ENCODE measurements at places on chromosomes 6 and 20.

DNA sequence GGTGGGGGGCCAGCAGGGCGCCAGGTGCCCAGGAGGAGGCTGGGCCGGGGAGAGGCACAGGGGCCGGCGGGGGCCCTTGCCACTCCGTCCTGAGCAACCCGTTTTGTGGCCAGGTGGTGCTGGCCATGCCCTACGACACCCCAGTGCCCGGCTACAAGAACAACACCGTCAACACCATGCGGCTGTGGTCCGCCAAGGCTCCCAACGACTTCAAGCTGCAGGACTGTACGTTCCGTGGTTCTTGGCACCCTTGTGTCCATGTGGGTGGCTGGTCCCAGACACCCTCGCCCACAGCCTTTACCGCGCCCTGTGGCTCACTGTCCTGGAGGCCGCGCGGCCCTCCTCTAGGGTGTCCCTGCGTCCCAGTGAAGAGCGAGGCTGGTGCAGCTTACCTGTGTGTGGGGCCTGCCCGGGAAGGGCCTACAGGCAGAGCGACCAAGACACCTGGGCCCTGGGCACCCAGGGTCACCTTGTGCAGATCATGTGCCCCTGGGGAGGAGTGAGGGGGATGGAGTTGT is 28.7 kb downstream of the PYGB start:
- DNase-seq: no peak

DNA sequence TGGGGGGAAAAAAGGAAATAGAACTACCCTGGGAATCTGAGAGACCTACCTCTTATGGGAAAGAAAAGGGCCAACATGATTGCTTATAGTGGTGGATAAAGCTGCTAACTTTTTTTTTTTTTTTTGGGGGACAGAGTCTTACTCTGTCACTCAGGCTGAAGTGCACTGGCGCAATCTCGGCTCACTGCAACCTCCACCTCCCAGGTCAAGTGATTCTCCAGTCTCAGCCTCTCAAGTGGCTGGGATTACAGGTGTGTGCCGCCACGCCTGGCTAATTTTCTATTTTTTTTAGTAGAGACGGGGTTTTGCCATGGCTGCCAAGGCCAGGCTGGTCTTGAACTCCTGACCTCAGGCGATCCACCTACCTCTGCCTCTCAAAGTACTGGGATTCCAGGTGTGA is 39.5 kb upstream of the TBC1D22B start:
- DNase-seq: no peak

DNA sequence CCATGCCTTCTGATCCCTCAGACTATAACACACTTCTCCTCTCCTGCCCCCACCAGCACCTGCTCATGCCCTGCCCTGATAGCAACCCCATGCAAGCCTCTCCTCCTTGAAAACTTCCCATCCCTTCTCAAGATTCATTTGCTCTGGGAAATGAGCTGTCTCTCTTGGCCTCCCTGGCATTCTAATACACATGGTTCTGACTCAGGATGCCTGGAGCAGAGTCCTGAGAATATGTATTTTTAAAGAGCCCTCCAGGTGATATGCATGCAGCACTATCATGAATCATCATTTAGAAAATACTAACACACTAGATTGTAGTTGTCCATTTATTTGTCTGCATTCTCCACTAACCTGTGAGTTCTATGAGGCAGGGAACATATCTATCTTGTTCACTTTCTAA is 26.6 kb downstream of the HDGFL1 start:
- DNase-seq: no peak

- DNase-seq: no peak
Measured at GRCh38 chr6:117505311-117505710, 22.8 kb downstream of the DCBLD1 start.

DNA sequence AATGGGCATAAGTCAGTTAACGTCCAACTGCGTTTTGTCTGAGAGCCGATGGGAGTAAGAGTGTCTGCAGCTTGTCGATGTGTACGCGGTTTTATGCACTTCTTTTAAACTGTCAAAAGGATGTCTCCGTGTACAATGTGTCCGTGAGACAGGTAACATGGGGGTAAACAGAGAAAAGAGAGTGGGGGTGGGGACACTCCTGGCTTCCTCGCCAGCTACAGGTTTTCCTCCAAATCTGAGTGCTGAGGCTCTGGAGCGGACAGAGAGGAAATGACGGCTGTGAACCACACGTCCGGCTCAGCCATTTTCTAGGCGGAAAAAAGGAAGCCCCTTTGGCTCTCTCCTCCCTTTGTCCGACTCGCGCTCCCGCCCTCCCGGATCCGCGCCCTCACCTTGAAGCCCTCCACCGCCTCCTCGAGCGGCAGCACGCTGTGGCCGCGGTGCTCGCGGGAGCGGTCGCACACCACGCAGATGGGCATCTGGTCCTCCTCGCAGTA is 916 bp downstream of the TRIM27 start:
- no peak for DNase-seq

DNA sequence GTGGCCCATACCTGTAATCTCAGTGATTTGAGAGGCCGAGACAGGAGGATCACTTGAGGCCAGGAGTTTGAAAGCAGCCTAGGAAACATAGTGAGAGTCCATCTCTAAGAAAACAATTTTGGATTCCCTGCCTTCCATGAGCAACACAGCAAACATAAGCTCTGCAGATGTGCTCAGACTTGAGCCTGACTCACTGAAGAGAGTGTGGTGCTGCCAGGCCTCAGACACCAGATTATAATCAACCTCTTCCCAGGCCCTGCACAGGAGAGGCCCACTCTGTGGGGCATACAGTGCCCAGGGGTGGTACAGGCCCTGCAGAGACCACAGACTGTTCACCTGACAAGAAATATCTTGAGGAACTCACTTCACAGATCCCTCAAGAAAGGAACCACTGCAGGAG is 19.9 kb downstream of the HLA-DPB1 start:
- DNase-seq: no peak

DNA sequence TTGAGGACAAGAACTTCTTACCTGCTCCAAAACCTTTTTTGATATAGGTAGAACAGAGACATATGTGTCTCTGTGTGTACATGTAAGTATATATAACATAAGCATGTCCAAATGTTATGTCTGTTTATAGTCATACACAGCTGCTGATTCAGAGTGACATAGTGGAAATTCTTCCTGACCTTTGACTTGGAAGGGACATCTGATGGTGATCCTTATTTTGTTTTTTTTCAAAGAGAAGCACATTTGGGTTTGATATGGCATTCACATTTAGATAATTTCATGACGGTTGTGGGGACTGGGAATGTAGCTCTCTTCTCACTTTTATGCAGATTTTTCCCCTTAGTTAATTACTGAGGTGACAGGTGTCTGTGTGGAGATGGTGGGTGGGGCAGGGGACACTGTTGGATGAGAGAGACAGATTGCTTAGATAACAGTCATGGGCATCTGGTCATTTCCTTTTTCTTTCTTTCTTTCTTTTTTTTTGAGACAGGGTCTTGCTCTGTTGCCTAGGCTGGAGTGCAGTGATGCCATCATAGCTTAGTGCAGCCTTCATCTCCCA is 39.0 kb downstream of the FARS2 start:
- DNase-seq: no peak

GRCh38 chr6:145067430-145067829 is 667.9 kb downstream of the EPM2A start:
- no peak for DNase-seq

DNA sequence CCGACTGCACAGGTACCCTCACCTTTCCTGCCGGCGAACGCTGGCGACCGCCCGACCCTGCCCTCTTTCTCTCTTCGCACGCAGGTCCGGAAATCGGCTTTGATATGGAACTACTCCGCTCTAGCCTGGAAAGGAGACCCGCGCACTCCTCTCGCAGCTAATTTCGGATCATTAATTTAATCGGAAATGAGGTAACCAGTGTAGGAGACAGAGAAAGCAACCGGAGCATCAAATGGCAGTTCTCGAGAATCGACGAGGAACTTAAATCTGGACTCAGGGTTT is 949 bp upstream of the ATXN1 start:
- no peak for DNase-seq

DNA sequence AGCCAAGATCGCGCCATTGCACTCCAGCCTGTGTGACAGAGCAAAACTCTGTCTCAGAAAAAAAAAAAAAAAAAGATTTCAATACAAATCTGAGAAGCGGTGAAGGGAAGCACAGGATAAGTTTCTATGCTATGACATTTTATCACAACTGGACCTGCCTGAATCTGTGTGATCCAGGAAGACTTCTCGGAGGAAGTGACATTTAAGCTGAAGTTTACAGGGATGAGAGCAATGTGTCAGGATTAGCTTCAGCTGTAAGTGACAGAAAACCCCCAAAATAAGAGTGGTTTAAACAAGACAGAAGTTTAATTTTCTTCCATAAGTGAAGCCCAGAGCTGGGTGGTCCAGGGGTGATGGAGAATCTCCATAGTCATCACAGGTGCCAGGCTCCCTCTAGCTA is 33.4 kb upstream of the MRPS18A start:
- DNase-seq: no peak

GRCh38 chr6:81253821-81254220 is 498.7 kb downstream of the TENT5A start:
- DNase-seq: no peak

GRCh38 chr20:24664266-24664986 is 195.0 kb downstream of the SYNDIG1 start:
- DNase-seq: no peak

- DNase-seq: no peak
Measured at GRCh38 chr6:28134015-28134414, 7.7 kb upstream of the ZKSCAN8 start.
